ENCODE measurements at places on chromosomes 4 and X.

- DNase-seq: peak; percentile 31
Measured at GRCh38 chrX:77160301-77160700, 286.9 kb upstream of the FGF16 start.

GRCh38 chrX:38332505-38332904 lies 5.2 kb upstream of the RPGR start:
- DNase-seq: no peak

DNA sequence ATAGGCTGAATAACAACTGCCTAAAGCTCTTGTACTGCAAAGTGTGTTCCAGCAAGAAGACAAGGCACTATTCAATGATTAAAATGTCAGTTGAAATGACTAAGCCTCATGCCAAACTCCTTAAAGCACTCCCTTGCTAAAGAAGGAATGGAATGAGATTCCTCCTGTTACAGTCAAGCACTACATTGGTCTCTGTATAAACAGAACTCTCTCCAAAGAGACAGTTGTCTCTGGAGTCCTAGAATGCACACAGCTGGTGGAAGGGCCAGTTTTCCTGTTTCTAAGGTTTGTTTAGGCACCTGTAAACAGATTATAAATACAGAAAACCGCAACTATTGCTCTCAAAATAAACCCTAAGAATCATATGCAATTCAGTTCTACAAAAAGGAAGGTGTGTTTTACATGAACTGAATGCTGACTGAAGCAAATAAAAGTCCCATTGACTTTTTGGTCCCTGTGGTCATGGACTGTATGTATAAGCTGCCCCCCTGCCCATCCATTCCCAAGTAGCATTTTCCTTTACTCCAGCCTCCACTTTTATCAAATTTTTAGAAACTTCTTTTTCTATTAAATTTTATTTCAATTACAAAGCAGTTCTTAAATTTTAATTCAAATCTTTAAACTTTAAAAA lies 47.0 kb downstream of the FAT1 start:
- no peak for DNase-seq

GRCh38 chrX:45056428-45057145 lies 144.1 kb downstream of the DIPK2B start:
- DNase-seq: no peak

GRCh38 chr4:77488882-77489281 lies 116.7 kb upstream of the CXCL13 start:
- DNase-seq: no peak

- DNase-seq: no peak
Measured at GRCh38 chrX:132165651-132166050, 37.8 kb upstream of the FRMD7 start.

DNA sequence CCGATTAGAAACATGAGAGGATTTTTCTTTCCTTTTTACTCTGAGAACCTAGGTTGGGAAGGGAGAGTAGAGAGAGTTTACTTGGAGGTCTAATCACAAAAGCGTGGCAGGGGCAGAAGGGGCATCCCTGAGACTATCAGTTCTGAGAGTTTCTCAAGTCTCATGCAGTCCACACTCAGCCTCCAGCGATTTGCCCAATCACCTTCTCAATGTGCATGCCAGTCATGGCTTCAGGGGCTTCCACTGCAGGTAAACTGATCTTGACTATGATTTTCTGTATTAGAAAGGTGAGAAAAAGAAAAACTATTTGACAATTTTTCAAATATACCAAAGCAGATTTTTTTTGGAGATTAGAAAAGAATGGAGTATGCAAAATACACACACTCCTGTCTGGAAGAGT lies 617.1 kb upstream of the ZFP42 start:
- no peak for DNase-seq

DNA sequence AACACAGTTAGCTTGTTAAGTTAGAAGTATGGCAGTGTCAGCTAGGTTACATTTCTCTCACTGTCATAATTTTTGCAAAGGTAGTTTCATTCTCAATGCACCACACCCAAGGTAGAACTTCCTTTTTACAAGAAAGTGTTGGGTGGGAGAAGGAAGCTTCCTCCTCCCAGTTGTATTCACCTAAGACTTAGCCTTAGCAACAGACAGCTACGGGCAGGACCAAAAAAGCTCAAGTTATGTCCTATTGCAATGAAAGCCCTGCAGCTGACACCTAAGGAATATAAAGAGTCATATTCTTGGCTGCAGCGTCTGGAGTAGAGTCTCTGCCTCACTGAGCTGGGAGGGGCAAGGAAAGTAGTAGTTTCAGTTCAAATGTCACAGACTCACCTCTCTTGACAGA lies 25.1 kb upstream of the PRDM8 start:
- DNase-seq: no peak

DNA sequence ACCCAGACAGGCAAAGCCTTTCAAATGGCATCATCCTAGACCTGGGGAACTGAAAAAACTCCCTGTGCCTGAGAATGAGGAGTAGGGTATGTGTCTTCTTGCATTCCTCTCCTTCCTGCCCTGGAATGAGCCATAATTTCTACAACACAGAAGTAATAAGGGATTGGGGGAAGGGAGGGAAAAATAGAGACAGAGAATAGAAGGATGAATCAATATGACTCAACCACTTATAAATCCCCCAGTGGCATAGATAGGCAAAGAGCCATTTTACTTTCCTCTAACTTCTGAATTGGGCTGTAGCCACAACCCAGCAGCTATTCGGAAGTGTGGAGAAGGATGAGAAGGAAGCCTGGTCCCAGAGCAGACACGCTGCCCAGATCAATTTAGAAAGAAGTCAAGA lies 99.9 kb downstream of the NHS start:
- no peak for DNase-seq

- no peak for DNase-seq
Measured at GRCh38 chr4:158356301-158356700, 146.0 kb downstream of the TMEM144 start.

DNA sequence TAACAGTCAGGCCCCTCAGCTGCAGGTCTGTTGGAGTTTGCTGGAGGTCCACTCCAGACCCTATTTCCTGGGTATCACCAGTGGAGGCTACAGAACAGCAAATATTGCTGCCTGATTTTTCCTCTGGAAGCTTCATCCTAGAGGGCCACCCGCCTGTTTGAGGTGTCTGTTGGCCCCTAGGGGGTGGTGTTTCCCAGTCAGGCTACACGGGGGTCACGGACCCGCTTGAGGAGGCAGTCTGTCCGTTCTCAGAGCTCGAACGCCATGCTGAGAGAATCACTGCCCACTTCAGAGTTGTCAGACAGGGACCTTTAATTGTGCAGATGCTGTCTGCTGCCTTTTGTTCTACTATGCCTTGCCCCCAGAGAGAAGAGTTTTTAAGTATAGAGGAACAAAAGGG lies 160.8 kb downstream of the DKK2 start:
- DNase-seq: no peak

DNA sequence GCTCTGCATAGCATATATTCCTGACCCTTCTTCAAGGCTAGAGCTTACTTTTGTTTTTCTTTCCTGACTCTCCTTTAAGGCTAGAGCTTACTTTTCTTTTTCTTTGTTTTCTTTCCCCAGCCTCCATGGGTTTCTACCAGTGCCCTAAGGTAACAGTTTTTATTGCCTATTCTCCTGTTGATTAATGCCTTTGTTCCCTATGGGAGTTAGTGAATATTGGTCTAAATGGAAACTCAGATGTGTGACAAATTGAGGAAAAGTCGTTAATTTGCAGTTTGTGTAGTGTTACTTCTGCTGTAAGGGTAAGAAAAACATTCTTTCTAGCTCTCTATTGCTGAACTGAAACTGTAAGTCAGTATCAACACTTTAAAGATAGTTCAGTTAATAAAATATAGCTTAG lies 358.7 kb downstream of the IL15 start:
- DNase-seq: no peak

GRCh38 chr4:155541716-155542115 lies 124.9 kb upstream of the GUCY1A1 start:
- no peak for DNase-seq

DNA sequence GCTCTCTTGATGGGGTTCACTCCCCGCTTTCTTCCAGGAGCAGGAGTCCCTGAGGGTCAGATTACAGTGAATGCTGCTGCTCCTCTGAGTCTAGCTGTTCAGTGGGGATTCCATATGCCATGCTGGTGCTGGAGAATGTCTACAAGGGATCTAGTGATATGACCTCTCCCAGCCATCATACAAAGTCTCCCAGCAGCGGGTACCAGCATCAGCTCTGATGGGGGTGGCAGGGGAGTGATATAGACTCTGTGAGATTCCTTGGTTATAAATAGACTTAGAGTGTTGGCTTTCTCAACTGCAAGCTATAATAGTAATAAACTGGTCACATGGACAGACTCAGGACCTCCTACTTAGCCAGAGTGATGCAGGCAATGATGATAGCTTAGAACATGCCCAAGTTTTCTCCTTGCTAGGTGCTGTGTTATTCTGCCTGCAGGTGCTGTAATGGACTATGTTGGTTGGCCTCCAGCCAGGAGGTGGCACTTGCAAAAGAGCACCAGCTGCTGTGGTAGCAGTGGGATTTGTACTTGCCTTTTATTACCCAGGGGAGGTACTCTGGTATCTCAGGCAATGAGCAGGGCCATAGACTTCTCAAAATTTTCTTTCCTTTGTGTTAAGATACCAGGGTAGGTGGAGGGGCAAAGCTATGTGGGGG lies 202.9 kb downstream of the CHIC1 start:
- DNase-seq: no peak

DNA sequence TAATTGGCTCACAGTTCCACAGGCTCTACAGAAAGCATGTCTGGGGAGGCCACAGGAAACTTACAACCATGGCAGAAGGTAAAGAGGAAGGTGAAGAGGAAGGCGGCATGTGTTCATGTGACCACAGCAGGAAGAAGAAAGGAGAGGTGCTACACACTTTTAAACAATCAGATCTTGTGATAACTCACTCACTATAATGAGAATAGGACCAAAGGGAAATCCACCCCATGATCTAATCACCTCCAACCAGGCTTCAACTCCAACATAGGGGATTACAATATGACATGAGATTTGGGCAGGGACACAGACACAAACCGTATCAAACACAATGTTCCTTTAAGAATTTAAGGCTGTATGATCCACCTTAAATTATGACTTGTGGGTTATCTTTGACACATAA lies 10.5 kb upstream of the PGM2 start:
- DNase-seq: no peak

GRCh38 chr4:88005076-88005475 lies 2.4 kb upstream of the PKD2 start:
- DNase-seq: no peak

DNA sequence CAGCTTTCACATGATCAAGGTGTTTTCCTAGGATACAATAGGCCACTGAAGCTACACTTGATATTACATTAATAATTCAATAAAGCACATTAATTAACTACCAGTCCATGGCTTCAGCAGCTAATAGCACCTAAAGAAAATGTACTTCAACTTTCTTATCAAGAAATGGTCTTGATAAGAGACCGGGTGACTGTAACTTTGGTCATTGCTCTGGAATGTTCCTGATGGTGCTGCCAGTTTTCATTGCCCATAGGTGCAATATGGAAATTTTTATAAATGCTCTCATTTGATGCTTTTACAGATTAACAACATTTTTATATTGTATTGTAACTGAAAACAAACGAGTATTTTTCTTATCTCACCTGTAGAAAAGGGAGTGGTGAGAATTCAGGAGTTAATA lies 165.4 kb downstream of the SHROOM3 start:
- DNase-seq: no peak

- peak; percentile 54 for DNase-seq
Measured at GRCh38 chrX:134908356-134908755, 82.4 kb upstream of the SMIM10 start.

GRCh38 chrX:65750674-65751469 lies 83.4 kb downstream of the MSN start:
- DNase-seq: no peak

- no peak for DNase-seq
Measured at GRCh38 chrX:69232945-69233344, 67.7 kb upstream of the PJA1 start.

GRCh38 chrX:69028761-69029120 lies 136.5 kb downstream of the PJA1 start:
- DNase-seq: no peak

- no peak for DNase-seq
Measured at GRCh38 chr4:26000274-26000950, 86.4 kb downstream of the SMIM20 start.

DNA sequence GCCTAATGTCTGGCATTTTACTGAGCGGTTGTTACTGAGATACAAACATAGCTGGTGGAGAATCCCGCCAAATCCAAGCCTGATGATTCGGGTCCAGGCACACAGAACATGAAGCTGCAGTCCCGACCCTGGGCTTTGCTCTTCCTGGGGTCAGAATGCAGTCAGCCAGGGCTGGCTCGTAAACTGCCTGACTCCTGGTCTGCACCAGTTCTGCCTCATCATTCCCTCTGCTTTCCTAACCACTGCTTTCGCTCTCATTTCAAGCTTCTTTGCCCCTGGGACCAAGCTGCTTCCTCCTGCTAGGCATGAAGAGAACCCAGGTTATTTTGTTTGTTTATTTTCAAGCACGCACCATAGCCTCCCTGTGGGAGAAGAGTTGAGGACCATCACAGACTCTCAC lies 39.3 kb downstream of the GATB start:
- no peak for DNase-seq

GRCh38 chr4:119682099-119682498 lies 53.5 kb upstream of the PDE5A start:
- DNase-seq: no peak

DNA sequence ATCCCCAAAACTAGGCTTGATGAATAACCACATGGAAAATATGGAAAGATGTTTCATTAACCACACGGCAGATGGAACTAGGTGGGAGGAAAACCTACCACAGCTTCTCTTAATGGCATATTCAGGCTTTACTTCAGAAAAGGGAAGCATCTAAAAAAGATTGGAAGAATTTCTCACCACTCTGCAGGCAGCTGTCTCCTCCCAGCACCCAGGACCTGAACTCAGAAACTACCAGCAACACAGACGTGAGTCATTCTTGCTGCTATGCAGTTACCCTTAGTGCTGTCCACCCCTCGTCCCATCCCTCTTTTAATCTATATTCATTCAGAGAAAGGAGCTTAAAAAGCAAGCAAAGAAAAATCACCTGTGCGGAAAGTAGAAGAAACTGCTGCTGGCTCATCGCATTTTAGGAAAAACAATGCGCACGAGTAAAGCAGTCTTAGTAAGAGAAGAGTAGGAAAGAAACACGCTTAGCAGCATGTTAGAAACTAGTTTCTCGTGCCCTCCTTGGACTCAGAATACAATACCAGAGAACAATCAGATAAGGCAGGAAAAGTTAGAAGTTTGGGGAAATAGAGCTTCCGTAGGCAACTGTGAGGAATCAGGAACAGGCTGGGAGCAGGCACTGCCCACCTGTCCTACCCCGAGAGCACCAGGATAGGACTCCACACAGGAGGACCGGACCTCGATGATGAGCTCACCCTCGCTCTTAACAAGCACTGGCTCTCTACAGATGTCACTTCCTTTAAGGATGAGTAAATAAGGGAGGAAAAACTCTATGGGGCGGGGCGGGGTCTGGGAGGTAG lies 48.1 kb upstream of the ENPP6 start:
- DNase-seq: no peak

DNA sequence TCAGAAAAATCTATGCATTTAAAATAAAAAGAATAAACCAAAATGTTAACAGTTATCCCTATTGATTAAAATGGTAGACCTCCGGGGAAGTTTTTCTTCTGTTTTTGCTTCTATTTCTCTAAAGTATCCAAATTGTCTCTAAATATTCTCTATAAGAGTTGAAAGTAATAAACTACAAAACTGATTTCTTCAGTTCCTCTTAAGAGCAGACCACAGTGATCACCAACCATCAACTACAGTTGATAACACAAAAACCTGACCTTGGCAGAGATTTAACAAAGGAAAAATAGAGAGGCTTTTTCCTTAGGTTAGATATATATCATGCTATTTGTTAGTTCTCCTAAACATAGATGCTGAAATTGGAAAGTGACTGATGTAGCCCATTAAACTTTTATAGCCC lies 27.3 kb downstream of the DDX60 start:
- DNase-seq: no peak

- no peak for DNase-seq
Measured at GRCh38 chr4:152735906-152736305, 43.6 kb downstream of the TIGD4 start.

Measured in adrenal gland (tissue), 19 donors.